ENCODE measurements at places on chromosomes 6 and 20. TPM values are rescaled to one million over a fixed set of nuclear protein-coding genes. Genes with fewer than 3 reads are reported as not detected.
A peak's percentile ranks its signal among the peaks of the same experiment; 100 is the strongest.

DNA sequence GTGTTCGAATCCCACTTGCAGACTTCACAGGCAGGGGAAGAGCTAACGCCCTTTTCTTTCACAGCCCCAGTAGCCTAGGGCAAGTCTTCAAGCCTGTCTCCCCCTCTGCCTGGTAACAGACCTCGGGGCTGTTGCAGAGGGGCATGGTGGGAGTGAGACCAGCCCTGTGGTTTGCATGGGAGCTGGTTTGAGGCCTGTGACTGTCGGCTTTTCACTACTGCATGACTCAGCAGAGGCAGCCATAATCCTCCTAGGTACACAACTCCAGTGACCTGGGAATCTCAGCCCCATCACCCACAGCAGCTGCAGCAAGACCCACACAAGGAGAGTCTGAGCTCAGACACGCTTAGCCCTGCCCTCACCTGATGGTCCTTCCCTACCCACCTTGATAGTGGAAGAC, 55.3 kb upstream of the POPDC3 start:
- no peak for DNase-seq
- no peaks in the 10 kb centered on the region for H3K27me3 ChIP-seq
- H3K4me3 ChIP-seq, result no peak overlapping the region
- no peak overlapping the region for H3K27ac ChIP-seq
- no peaks in the 10 kb centered on the region for H3K4me1 ChIP-seq

- no peaks in the 10 kb centered on the region for H3K27me3 ChIP-seq
- H3K27ac ChIP-seq, result no peak overlapping the region
Observed at GRCh38 chr6:108902382-108902792, 54.2 kb downstream of the ARMC2 start.

- no peaks in the 10 kb centered on the region for H3K36me3 ChIP-seq
- no peaks in the 10 kb centered on the region for H3K27me3 ChIP-seq
- H3K4me3 ChIP-seq, result no peak overlapping the region
Observed at GRCh38 chr6:112997421-112998085, 650.4 kb downstream of the RFPL4B start.

GRCh38 chr6:25170640-25171039, 108.5 kb upstream of the CARMIL1 start:
- H3K27me3 ChIP-seq, result no peaks in the 10 kb centered on the region
- no peak overlapping the region for H3K4me3 ChIP-seq
- H3K27ac ChIP-seq, result peak overlapping the region; percentile 69
- DNase-seq, result no peak

GRCh38 chr6:55499591-55499990, 79.4 kb downstream of the HMGCLL1 start:
- no peaks in the 10 kb centered on the region for H3K27me3 ChIP-seq
- H3K27ac ChIP-seq, result no peak overlapping the region

DNA sequence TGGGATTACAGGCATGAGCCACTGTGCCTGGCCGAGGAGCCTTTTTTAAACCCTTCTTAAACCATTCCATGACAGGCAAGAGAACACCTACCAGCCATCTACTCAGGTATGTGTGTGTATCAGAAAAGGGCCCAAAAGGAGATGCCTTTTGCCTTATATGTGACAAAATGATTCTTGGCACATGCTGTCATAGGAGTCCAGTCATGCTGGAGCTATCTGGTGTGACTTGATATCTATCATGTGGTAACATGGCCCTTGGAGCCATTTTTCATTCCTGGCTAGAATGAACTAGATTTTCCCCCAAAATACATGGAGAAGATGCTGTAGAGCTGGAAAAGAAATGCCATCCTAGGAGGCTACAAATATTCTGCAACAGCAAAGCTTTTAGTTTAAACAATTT, 129.1 kb downstream of the DST start:
- no peak overlapping the region for H3K4me3 ChIP-seq
- no peaks in the 10 kb centered on the region for H3K27me3 ChIP-seq
- peaks cover 42% of the 10 kb centered on the region for H3K4me1 ChIP-seq
- DNase-seq, result no peak
- H3K36me3 ChIP-seq, result peaks cover 38% of the 10 kb centered on the region

DNA sequence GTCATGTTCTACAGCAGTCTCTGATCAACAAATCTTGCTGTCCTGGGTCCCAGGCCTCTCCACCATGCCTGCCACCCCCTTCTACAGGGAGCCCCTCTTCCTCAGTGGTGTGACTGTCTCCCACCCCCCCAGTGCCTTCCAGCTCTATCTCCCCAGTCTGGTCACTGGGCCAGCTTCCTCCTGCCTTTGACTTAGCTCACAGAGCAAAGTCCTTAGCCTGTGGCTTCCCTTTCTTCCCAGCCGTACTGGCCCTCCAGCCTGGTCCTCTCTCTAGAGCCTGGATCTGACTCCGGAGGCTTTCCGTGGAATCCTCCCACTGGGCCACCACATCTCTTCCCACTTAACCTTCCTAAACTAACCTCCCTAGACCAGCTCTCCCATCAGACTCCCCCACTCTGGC, 17.0 kb downstream of the MAPK13 start:
- no peaks in the 10 kb centered on the region for H3K27me3 ChIP-seq
- H3K4me3 ChIP-seq, result no peak overlapping the region
- no peak overlapping the region for H3K27ac ChIP-seq
- H3K4me1 ChIP-seq, result peaks cover 12% of the 10 kb centered on the region

DNA sequence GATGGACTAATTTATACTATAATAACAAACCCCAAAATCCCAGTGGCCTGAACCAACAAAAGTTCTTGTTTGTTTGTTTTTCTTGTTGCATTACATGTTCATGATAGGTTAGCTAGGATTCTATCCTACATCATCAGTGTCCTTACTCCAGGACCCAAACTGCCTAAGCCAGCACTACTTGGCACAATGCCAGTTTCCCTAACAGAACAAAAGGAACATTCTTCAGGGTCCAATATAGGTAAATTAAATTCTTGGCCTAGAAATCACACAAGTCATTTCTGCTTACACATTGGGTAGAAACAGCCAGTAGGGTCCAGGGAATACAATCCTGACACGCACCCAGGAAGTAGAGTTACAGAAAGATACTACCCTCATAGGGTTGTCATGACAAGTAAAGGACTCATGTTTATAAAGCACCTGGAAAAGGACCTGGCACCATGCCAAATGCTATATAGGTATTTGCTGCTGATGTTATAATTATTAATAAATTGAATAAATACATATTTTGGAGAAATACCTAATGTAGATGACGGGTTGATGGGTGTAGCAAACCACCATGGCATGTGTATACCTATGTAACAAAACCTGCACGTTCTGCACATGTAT, 38.8 kb downstream of the RCAN2 start:
- H3K4me3 ChIP-seq, result no peak overlapping the region
- no peaks in the 10 kb centered on the region for H3K36me3 ChIP-seq
- no peak for DNase-seq
- no peaks in the 10 kb centered on the region for H3K27me3 ChIP-seq
- H3K27ac ChIP-seq, result no peak overlapping the region

GRCh38 chr6:166718516-166718915, 91.5 kb upstream of the RPS6KA2 start:
- no peak overlapping the region for H3K27ac ChIP-seq
- no peaks in the 10 kb centered on the region for H3K27me3 ChIP-seq
- no peak overlapping the region for H3K4me3 ChIP-seq
- H3K4me1 ChIP-seq, result no peaks in the 10 kb centered on the region

- no peaks in the 10 kb centered on the region for H3K27me3 ChIP-seq
- peak overlapping the region; percentile 45 for H3K27ac ChIP-seq
- peaks cover 5% of the 10 kb centered on the region for H3K4me1 ChIP-seq
- peak; percentile 93 for DNase-seq
- H3K36me3 ChIP-seq, result no peaks in the 10 kb centered on the region
Observed at GRCh38 chr6:119096721-119097565, 18.5 kb upstream of the FAM184A start.

DNA sequence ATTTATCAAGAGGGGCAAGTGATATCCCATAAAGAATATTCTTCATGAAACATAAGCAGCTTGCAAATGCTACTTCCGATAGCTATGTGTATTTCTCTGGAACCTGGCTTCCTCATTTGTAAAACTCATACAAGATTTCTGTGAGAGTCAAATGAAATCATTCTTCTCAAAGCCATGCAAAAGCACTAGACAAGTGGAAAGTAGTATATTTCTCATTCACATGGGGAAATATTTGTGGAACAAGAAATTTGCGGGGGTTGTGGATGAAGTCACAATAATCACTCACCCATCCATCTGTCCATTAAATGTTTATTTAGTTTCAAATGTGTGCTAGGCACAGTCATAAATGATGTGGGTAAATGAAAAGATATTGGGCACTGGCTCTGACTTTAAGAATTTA, 150.5 kb downstream of the IPCEF1 start:
- no peaks in the 10 kb centered on the region for H3K27me3 ChIP-seq
- no peak overlapping the region for H3K27ac ChIP-seq
- DNase-seq, result no peak
- H3K4me3 ChIP-seq, result no peak overlapping the region

- DNase-seq, result no peak
- H3K36me3 ChIP-seq, result no peaks in the 10 kb centered on the region
- H3K27ac ChIP-seq, result no peak overlapping the region
- H3K4me1 ChIP-seq, result no peaks in the 10 kb centered on the region
- no peak overlapping the region for H3K4me3 ChIP-seq
- no peaks in the 10 kb centered on the region for H3K27me3 ChIP-seq
Observed at GRCh38 chr20:7571101-7571500, 369.2 kb downstream of the HAO1 start.

- H3K36me3 ChIP-seq, result no peaks in the 10 kb centered on the region
- H3K27me3 ChIP-seq, result no peaks in the 10 kb centered on the region
- no peak overlapping the region for H3K27ac ChIP-seq
- H3K4me1 ChIP-seq, result no peaks in the 10 kb centered on the region
- no peak overlapping the region for H3K4me3 ChIP-seq
- no peak for DNase-seq
Observed at GRCh38 chr20:16166737-16167136, 406.5 kb downstream of the KIF16B start.

DNA sequence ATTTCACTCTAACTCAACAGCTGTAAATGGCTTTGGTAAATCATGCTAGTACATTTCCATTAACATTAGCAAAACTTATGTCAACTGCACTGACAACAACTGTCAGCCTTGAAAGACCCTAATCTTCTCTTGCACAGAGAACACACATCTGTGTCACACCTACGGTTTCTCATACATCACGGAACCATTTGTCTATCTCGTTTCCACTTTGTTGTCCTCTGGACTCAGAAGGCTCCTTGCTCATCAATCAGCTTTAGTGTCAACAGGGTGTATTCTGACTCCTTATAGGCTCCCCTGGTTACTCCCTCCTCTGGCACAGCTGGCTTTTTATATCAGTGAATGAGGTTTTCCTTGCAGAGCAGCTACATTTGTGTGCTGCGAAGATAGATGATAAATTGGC, 49.3 kb downstream of the CD83 start:
- H3K36me3 ChIP-seq, result no peaks in the 10 kb centered on the region
- no peak overlapping the region for H3K27ac ChIP-seq
- no peaks in the 10 kb centered on the region for H3K4me1 ChIP-seq
- no peak overlapping the region for H3K4me3 ChIP-seq

- no peak for DNase-seq
- H3K27me3 ChIP-seq, result no peaks in the 10 kb centered on the region
- no peak overlapping the region for H3K27ac ChIP-seq
- peaks cover 2% of the 10 kb centered on the region for H3K4me1 ChIP-seq
- H3K4me3 ChIP-seq, result no peak overlapping the region
Observed at GRCh38 chr20:57301026-57301425, 28.6 kb upstream of the SPO11 start.

DNA sequence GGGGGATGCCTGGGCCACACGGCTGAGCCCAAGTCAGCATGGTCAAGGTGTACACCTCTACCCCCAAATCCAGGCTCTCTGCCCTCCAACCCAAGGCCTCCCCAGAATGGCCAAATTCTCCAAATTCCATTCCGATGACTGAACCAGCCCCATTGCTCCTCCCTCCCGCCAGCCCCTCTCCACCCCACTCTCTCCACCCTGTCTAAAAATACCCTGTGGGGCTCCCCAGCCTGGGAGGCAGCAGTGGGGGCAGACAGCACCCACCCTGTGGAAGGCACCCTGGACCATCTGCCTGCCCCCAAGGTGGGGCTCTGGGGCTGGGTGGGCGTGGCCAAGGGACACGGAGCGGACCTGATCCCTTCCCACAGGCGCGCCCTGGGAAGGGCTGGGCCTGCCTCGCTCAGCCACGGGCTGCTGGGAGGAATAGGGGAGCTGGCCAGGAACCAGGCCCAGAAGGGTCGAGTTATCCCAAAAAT, 11.4 kb downstream of the TEAD3 start:
- peak overlapping the region; percentile 42 for H3K4me3 ChIP-seq
- DNase-seq, result no peak
- peaks cover 59% of the 10 kb centered on the region for H3K4me1 ChIP-seq
- H3K27ac ChIP-seq, result peak overlapping the region; percentile 97
- H3K36me3 ChIP-seq, result no peaks in the 10 kb centered on the region

DNA sequence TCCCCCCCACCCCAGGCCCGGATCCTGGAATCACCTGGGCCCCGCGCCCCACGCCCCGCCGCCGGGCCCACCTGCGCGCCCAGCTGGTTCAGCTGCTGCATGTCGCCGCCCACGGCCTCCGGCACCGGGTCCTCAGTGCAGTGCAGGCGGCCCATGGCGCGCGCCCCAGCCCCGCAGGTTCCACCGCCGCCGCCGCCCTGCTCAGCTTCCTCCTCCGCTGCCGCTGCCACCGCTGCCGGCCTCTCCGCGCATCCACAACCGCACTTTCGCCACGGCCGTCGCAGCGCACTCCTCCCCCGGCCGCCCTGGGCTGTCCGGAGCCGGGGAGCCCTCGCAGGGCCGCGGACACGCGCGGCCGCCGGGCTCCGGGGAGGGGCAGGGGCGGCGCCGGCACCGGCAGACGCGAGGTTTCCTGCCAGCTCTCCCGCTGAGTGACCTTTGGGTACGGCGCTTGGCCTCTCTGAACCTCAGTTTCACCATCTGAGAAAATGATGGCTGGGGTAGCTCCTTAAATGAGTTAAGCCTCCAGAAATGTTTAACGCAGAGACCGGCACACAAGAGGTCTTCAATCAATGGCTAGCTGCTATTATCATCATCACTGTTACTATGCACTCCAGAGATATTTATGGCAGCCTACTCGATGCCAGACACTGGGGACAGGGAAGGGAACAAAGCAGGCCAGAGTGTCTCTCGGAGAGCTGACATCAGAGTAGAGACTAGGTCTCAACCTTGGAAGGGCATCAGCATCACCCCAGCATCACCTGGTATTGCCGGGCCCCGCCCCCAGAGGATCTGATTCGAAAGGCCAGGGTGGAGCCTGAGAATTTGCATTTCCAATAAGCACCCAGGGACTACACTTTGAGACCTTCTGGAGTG, at the start of gene COMMD7:
COMMD7 (minus strand) TSS at position 231 of the 876 bp plus-strand sequence; CDS start at position 155, 76 bp downstream.
- no peaks in the 10 kb centered on the region for H3K27me3 ChIP-seq
- peaks cover 21% of the 10 kb centered on the region for H3K4me1 ChIP-seq
- DNase-seq, result no peak

The AKIRIN2 gene
- total RNA-seq, result 32.9 TPM

The MTRF1L gene
- total RNA-seq, result 8.1 TPM

The ZNF165 gene
- total RNA-seq, result 3.7 TPM

The ZNF311 gene
- total RNA-seq, result 0.25 TPM

The EGFL8 gene
- 13.3 TPM for total RNA-seq
